ENCODE measurements at places on chromosomes 4 and X.

GRCh38 chrX:70970482-70970995 is 39.6 kb upstream of the SLC7A3 start:
- no peak for DNase-seq

DNA sequence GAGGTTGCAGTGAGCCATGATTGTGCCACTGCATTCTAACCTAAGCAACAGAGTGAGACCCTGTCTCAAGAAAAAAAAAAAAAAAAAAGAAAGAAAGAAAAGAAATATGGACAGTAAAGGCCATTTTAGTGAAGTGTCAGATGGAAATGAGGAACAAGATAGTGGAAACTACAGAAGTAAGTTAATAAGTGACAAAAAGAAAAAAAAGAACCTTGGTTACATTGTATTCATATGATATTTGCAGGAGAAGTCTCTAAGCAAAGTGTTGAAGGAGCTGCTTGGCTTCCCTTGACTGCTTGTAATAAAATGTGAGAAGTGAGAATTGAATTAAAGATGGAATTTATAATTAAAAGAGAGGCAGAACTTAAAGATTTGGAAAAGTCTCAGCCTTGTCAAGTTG is 73.2 kb downstream of the HOPX start:
- DNase-seq: no peak

DNA sequence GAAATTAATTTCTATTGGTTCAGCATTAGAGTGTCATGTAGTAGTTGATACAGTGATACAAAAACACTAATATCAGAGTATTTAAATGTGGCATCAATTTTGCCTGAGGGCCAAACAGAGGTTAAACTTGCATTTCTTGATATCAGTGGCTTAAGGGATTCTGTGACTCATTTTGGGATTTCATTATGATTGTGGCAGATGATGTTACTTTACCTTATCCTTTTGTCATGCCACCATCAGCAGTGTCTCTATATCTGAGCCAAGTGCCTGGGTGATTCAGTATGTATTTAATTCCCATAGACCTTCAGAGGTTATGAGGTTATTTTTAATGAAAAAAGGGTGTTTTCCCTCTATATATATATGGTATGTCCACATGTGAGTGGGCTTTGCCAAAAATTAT is 582.9 kb downstream of the ADGRL3 start:
- no peak for DNase-seq

DNA sequence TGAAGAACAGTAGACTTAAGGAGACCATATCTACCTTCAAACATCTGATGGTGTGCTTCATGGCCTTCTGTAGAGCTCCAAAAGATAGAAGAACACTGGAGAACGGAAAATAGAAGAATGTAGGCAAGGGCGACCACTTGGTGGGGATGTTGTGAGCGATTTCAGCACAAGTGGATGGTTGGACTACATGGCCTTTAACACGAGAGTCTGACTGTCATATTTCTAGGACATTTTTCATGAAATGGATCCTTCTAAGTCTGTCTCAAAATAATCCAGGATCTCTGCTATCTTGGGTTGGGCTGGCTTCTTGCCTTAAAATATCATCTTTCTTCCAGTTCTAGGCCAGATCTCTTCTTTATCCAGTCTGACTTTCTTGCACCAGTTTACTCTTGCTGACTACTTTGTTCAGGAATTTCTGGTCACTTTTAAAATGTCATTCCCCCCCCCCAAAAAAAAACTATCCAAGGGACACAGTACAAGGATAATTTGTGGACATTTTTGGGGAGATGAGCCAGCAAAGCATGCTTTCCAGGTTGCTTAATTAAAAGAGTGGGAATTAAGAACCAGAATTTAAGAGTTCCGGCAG is 1.2 kb upstream of the MID1IP1 start:
- DNase-seq: no peak

DNA sequence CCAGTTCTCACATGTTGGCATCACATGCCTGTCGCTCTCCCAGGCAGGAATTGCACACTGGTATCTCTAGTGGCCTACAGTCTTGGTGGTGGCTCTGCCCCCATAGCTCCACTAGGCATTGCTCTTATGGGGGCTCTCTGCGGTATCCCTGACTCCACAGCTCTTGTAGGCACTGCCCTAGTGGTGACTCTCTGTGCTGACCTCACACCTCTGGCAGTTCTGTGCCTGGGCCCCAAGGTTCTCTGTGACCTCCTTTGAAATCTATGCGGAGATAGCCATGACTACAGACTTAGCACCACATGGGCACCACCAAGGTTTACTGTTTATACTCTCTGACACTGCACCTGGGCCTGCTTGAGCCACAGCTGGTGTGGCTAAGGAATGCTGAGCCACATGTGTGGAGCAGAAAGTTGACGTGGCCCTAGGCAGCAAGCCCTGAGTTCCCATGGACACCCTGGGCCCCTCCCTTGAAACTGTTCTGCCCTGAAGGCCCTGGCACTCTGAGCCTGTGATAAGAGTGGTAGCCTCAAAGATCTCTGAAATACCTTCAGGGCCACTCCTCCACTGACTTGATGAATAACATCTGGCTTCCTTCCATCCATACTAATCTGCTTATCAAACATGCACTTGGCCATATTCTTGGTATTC is 8.0 kb downstream of the SLC9B1 start:
- peak; percentile 46 for DNase-seq

DNA sequence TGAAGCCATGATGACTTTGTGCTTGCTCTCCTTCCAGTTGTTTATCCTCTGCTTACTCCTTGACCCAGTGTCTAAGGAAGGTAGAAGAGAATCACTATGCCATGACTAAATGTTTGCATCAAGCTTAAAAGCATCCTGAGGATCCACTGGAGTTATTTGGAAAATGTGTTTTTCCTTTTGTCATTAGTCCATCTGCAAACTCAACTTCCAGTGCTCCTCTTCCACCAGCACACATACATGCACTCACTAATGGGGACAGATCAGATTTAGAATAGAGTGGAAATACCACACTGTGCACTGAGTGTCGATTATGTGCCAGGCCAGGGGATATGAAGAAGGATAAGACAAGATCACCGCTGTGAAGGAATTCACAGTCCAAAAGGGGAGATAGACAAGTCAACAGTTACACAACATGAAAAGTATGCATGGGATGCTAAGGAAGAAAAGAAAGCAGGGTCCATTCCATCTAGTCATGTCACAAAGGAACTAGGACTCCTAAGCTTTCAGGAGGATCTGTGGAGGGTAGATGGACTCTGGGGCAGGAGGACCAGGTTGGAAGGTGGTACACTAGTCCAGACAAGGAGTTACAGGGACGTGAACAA is 1.9 kb downstream of the OCIAD2 start:
- DNase-seq: no peak

GRCh38 chrX:130702867-130703707 is 199.9 kb downstream of the ENOX2 start:
- no peak for DNase-seq

- DNase-seq: no peak
These were observed 33.0 kb downstream of the GSTCD start for GRCh38 chr4:105741548-105741947.

GRCh38 chrX:116499780-116500179 is 37.0 kb upstream of the CT83 start:
- DNase-seq: no peak

GRCh38 chr4:101983835-101984234 is 193.3 kb downstream of the BANK1 start:
- DNase-seq: no peak

GRCh38 chr4:19623866-19624265 is 627.8 kb upstream of the SLIT2 start:
- no peak for DNase-seq

- no peak for DNase-seq
These were observed 36.1 kb upstream of the PHKA2 start for GRCh38 chrX:19019996-19020395.

DNA sequence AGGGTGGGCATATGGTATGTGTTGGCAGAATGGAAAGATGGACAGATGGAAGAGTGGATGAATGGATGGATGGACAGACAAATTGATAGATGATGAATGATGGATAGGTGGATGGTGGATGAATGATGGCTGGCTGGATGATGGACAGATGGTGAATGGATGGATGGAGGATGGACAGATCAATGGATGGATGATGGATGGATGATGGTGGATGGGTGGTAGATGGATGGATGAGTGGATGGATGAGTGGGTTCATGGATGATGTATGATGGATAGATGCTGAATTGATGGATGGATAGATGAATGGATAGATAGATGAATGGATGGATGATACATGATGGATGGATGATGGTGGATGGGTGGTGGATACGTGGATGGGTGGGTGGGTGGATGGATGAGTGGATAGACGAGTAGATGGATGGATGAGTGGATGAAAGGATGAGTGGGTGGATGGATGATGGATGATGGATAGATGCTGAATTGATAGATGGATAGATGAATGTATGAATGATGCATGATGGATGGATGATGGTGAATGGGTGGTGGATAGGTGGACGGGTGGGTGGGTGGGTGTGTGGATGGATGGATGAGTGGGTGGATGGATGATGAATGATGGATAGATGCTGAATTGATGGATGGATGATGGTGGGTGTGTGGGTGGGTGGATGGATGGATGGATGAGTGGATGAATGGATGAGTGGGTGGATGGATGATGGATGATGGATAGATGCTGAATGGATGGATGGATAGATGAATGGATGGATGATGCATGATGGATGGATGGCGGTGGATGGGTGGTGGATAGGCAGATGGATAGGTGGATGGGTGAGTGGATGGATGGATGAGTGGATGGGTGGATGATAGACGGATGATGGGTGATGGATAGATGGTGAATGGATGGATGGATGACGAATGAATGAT is 249.6 kb downstream of the AFAP1 start:
- no peak for DNase-seq

DNA sequence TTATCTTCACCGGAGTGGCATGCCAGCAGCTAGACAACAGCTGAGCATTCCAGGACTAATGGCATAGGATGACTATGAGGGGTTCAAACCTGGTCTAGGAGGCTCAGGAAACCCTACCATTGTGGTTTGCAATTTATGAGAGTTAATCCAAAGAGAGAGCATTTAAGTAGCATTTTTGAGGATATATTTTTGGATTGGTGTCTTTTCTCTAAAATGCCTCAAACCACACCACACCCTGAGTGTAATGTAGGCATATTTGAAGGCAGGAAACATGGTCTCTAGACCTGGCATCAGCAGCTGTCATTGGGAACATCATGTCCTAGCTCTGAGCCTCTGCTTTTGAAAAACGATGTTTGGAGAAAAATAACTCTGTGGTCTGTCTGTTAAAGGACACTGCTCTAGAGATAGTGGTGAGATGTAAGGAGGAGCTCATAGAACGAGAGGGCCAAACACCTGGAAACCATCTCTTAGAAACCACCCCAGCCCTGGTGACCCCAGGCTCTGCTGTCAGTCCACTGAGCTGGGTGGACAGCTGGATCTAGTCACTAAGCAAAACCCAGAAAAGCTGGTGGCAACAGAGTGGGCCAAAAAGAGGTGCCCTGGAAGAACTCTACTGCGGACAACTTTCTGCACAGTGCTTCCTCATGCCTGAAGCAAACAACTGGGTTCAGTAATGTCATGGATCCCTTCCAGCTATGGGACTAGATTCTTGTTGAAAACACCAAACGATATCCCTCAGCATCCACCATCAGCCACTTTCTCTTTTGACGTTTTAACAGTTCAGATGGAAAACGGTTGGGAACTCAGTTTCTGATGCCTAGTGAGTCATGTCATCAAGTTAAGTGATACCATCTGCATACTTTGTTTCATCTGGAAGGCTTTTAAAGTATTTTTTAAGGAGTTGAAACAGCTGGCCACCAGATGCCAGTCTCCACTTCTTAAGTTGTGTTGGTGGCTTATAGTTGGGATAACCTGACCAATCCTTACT is 100.2 kb upstream of the C1QTNF7 start:
- no peak for DNase-seq

DNA sequence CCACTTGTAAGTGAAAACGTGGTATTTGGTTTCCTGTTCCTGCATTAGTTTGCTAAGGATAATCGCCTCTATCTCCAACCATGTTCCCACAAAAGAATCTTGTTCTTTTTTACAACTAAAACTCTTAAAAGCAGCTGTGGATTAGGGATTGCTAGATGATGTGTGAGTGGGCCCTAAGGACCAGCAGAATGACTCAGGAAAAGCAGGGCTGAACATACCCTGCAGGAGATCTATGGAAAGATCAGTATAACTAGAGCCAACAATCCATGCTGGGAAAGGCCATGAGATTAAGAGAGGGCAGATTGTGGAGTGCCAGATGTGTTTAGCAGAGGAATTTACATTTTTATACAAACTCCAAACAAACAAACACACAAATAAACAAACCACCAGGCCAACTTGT is 128.4 kb upstream of the TMEM164 start:
- DNase-seq: no peak

GRCh38 chr4:34644579-34645115 is 1599.7 kb downstream of the ARAP2 start:
- no peak for DNase-seq

DNA sequence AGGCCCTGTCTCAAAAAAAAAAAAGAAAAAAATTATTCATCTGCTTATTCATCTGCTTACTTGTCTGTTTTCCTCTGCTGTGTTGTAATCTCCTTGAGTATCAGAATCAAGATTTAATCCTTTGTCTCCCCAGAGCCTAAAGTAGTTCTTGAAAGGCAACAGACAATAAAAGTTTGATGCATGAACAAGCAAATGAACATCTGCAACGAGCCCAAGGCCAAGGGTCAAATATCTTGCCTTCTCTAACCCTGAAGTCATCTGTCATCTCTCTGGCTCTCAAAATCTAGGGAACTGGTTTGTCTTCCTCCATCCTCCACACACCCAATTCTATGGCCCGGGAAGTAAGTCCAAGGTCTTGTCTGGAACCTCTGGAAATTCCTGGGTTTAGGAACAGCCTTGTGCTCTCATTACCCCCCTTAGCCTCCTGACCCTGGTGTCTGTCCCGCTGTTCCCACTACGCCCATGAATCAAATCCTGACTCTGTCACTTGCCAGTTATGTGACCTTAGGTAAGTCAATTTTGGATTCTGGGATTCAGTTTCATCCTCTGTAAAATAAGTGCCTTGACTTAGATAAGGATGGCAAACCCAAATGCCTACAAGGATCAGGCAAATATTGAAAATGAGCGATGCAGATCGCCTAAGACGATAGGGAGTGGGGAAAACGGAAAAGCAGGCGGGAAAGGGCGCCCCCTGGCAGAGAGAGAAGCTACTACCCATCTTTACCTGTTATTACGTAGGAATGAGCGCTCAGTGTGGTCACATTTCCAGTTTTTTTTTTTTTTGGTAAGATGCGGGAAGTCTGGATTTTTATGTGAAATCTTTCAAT is 102.7 kb upstream of the DHX15 start:
- DNase-seq: no peak

- no peak for DNase-seq
These were observed 45.7 kb upstream of the SLC10A7 start for GRCh38 chr4:146567396-146567795.

GRCh38 chr4:16192631-16193518 is 33.4 kb downstream of the TAPT1 start:
- DNase-seq: no peak

GRCh38 chr4:9804918-9805317 is 23.5 kb downstream of the DRD5 start:
- DNase-seq: no peak

DNA sequence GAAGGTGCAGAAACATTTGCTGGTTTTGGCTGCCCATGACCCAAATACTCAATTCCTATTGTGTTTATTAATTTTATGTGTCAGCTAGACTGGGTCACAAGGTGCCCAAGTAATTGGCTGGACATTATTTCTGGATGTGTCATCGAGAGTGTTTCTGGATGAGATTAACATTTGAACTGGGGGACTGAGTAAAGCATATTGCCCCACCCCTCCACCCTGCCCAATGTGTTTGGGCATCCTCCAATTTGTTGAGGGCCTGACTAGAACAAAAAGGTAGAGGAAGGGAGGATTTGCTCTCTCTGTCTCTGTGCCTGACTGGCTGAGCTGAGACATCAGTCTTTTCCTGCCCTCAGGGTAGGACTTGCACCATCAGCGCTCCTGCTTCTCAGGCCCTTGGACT is 29.7 kb upstream of the LCORL start:
- DNase-seq: no peak

All from ureter (tissue), 1 donor.